Stimulated activated CD8-positive, alpha-beta memory T cell treated with anti-CD3 and anti-CD28 coated beads, Interleukin-7, amount 100 ng/mL, for 1 hour (primary cell): ENCODE measurements at places on chromosomes 1 and 21.

DNA sequence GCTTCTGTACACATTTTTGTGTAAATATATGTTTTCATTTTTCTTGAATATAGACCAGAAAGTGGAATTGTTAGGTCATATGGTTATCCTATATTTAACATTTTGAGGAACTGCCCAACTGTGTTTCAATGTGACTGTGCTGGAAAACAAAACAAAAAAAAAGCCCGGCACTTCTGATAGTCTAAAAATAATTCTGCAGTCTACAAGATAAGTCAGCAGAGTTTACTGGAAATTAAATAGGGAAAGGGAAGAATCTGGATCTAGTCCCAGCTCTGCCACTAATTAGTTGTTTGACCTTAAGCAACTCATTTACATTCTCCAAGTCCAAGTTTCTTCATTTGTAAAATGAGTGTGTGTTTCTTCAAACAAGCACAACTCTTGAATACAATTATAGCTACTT lies 869.1 kb upstream of the B3GALT2 start:
- DNase-seq = no peak

DNA sequence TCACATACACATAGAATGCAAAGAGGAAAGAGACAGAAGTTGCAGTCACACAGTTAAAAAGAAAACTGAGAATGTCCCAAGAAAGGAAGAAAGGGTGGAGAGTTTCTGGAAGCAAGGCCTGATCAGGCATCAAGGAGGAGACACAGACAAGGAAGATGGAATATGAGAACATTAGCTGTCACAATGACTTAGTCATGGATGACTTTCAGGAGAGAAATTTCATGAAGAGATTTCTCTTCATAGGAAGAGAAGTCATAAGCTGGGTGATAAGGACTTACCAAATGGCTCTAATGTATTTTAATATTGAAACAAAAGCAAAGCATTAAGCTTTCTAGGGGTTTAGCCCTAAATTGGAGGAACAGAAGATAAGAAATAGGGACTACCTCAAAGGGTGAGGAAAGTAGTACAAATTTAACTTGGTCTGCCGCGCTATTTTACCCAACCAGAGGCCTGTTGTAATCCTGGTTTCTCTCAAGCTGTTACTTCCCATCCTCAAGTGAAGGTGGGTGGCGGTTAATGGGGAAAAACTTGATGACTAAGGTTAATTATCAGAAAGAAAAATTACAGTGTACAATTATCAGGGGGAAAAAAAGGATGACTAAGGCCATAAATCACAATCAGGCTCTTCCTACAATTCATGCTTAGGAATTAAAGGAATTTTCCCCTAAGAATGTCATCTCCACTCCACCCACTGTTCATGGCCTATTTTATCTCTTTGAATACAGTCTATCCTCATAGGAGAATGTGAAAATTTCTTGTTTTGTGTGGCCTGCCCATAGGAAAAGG lies 93.9 kb upstream of the ADGRL2 start:
- DNase-seq = no peak

- DNase-seq = no peak
Observed at GRCh38 chr21:41280115-41280919, 36.3 kb upstream of the FAM3B start.

DNA sequence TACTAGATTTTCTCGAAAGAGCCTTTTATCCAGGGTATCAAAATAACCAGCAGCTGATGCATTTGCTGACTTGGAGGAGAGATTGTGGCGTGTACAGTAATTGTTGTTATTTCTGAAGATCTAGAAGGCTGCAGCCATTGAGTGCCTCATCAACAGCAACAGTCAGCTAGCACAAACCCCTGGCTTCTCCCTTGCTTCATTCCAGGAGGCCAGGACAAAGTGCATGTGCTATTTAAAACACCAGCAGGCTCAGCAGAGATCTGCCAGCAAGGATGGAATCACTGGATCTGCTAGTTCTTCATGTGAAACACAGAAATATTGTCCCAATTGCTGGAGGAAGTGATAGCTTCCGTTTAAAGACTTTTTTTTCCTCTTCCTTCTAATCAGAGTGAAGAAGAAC lies 2.8 kb upstream of the NGF start:
- DNase-seq = no peak

GRCh38 chr21:45419162-45419561 lies 14.2 kb downstream of the COL18A1 start:
- no peak for DNase-seq

GRCh38 chr1:192726820-192727504 lies 81.9 kb upstream of the RGS2 start:
- no peak for DNase-seq

GRCh38 chr1:53368314-53369033 lies 40.6 kb upstream of the LRP8 start:
- no peak for DNase-seq

DNA sequence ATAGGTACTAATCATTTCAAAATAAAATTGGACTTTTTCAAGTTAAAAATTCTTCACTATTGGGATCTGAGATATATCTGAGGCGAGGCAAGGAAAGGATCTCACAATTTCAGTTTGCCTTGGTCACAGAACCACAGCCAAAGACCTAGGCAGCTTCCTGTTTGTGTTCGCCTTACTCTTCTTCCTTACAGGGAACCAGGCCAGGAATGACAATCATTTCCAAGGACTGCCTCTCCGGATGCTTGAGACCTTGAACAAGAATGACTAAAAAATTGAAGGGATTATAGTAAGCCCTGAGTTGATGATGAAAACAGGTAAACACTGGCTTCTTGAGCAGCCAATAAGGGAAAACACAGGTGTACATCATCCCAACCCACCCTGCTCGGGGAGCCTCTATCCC lies 35.2 kb upstream of the SERBP1 start:
- DNase-seq = no peak

DNA sequence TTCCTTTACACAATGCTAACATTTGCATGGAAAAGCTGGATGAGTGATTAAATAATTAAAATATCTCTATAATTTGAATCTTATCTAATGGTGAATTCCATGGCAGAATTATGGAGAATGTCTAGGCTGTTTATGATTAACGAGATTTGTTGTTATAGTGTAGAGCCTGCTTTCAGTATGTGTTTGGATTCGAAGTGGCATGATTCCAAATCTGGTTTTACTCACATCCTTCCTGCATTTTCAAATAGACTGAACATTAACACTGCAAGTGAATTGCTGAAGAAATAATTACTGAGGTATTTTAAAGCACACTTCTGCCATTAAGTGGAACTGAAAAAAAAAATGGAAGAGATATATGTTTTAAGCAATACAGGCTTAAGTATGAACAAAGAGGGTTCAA lies 5.1 kb upstream of the NEK7 start:
- DNase-seq = no peak

DNA sequence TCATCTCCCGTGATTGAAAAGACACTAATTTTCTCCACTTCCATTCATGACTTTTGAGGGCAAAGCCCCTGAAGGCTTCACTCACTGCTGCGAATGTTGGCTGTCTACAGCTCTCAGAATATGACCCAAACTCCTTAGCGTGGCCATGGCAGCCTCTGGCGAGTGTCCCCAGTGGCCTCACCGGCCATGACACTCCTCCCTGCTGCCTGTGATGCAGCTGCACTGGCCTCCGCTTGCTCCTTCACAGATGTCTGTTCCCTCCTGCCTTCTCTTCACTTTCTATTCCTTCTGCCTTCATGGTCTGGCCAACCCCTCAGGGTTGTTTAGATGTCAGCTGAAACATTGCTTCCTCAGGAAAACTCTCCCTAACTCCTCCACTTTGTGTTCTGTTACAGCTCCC lies 30.8 kb upstream of the PTPRF start:
- DNase-seq = no peak

GRCh38 chr1:25688390-25689119 lies 72.0 kb downstream of the MAN1C1 start:
- no peak for DNase-seq
